ENCODE measurements at places on chromosomes 5 and 9.

DNA sequence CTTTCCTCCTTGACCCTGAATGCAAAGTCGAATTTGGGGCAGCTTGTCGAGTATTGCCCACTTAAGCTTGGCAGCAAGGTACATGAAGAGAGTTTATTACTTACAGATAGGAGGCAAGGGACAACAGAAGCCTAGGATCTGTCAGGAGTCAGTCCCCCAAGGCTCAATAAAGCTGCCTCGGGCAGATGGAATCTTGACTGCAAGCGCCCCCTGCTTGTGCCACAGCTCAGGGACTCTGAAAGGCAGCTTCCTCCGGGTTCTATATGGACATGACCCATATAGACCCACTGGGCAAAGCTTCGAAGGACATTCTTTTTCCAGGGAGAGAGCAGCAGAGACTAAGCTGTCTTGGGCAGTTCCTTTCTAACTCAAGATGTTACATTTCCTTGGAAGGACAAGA lies 971.5 kb downstream of the EFNA5 start:
- DNase-seq, result no peak

GRCh38 chr9:104982543-104982942 lies 54.6 kb upstream of the ABCA1 start:
- no peak for DNase-seq

- no peak for DNase-seq
Measured at GRCh38 chr9:93093877-93094657, 1.9 kb upstream of the CARD19 start.

- no peak for DNase-seq
Measured at GRCh38 chr5:99068944-99069650, 140.3 kb upstream of the CHD1 start.

- no peak for DNase-seq
Measured at GRCh38 chr5:108280248-108280647, 101.7 kb downstream of the FBXL17 start.

GRCh38 chr5:75052192-75053053 lies at the start of gene GCNT4:
GCNT4 (minus strand) TSS chr5:75052558; CDS start chr5:75030037, 22,521 bp downstream.
- DNase-seq, result peak; percentile 13

- DNase-seq, result no peak
Measured at GRCh38 chr5:94849821-94850736, 231.6 kb downstream of the SLF1 start.

GRCh38 chr5:121691478-121691877 lies 160.2 kb upstream of the FTMT start:
- no peak for DNase-seq
